ENCODE measurements at places on chromosomes 16 and 17. TPM values are rescaled to one million over a fixed set of nuclear protein-coding genes. Genes with fewer than 3 reads are reported as not detected.

The RNF222 gene
- 0.73 TPM for total RNA-seq

The IL17C gene
- total RNA-seq, result 0.21 TPM

The OR1F1 gene
- total RNA-seq, result not detected

The EFCAB13 gene
- total RNA-seq, result 10.5 TPM

The ACSM2A gene
- not detected for total RNA-seq

The KRT25 gene
- not detected for total RNA-seq

The RNF43 gene
- 0.42 TPM for total RNA-seq

The KRT27 gene
- total RNA-seq, result not detected

The TP53TG3 gene
- total RNA-seq, result not detected

The QRICH2 gene
- total RNA-seq, result 1.2 TPM

The ABCA6 gene
- total RNA-seq, result 1.7 TPM

The FAM20A gene
- 2.4 TPM for total RNA-seq

The KLHL36 gene
- 53.0 TPM for total RNA-seq

The ODAD4 gene
- not detected for total RNA-seq

The MAPT gene
- total RNA-seq, result 0.10 TPM

The APOH gene
- not detected for total RNA-seq

The TMEM132E gene
- not detected for total RNA-seq

The TRPV2 gene
- 23.1 TPM for total RNA-seq

The RHBDL1 gene
- total RNA-seq, result 0.84 TPM

The HAS3 gene
- 0.84 TPM for total RNA-seq

The VMO1 gene
- total RNA-seq, result not detected

The MARCHF10 gene
- total RNA-seq, result not detected

The MT1A gene
- total RNA-seq, result not detected

The HOXB7 gene
- 0.10 TPM for total RNA-seq
